ENCODE measurements at places on chromosomes 2 and 18.

DNA sequence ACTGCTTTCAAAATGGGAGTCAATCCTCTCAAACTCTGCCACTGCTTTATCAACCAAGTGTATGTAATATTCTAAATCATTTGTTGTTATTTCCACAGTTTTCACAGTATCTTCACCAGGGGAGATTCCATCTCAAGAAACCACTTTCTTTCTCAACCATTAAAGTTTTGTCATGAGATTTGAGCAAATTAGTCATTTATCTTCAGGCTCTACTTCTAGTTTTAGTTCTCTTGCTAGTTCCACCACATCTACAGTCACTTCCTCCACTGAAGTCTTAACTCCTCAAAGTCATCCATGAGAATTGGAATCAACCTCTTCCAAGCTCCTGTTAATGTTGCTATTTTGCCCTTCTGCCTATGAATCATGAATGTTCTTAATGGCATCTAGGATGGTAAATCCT is 545.8 kb downstream of the ARHGAP15 start:
- DNase-seq, result no peak

DNA sequence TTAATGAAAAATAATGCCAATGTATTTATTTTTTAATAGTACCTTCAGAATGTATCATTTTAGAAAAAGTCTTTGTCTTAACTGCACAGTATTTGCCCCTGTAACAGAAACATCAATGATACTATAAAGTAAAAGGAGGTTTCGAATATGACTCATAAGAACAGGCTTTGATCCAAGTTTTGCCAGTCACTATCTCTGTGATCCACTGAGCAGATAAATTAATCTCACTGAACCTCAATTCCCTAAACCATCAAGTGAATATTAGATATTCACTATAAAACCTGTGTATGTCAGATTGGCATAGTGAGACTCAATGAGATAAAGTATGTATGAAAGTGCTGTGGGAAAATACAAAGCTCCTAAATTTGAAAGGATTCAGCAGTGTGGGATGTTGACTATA is 292.1 kb downstream of the EXOC6B start:
- no peak for DNase-seq

DNA sequence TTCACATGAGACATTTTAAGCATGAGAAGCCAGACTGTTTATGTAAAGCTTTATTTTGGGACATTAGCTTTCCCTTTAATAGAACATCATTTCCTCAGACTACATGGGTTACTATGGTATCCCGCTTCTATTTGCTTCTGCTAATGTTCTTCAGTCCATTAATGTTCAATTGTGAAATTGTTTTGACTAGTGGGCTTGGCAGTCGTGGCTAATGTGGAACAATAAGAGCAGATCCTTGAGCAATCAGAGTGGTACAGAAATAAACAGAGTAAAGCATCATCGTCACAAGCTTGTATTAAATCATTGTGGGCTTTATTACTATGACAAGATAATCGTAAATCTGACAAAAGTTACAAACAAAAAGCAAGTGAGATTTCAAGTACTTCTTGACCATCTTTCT is 60.2 kb downstream of the PDE1A start:
- no peak for DNase-seq

GRCh38 chr18:62683935-62684334 is 31.4 kb upstream of the PHLPP1 start:
- no peak for DNase-seq

DNA sequence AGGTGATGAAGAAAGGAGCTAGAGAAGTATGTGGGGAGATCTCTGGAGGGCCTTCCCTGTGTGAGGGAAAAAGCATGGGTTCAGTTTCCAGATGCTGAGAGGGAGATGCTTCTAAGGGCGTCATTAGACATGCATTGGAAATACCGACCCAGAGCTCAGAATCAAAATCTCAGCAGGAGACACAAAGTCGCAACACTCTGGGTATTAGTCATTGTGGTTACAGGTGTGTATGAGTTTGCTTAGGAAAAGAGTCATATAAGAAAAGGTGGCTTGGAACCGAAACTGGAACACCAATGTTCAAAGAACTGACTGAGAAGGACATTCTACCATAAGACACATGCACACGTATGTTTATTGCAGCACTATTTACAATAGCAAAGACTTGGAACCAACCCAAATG is 477.1 kb downstream of the FBXO15 start:
- DNase-seq, result no peak
